GM23248 (cell line): ENCODE measurements at places on chromosomes 7 and 10.

- DNase-seq: peak; percentile 47
These were observed 1.4 kb downstream of the SFR1 start for GRCh38 chr10:104123397-104123796.

- peak; percentile 56 for DNase-seq
These were observed 456.2 kb downstream of the REEP3 start for GRCh38 chr10:63977329-63977923.

DNA sequence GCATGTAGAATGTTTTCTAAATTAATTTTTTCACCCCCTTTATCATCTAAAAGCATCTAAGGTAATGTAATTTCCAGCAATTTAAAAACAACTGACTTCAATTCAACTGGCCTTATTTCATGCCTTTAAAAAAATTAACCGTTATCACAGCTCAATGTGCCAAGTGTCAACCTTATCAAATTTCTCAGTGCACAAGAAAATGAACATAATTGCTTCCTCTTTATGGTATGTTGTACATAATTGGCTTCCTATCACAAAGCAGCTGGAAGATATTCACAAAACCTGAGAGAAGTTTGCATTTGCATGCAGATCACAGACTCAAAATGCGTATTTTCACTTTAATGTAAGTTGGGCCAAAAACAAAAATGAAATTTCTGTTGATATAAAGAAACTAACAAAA lies 966.4 kb downstream of the GRM8 start:
- DNase-seq: no peak

DNA sequence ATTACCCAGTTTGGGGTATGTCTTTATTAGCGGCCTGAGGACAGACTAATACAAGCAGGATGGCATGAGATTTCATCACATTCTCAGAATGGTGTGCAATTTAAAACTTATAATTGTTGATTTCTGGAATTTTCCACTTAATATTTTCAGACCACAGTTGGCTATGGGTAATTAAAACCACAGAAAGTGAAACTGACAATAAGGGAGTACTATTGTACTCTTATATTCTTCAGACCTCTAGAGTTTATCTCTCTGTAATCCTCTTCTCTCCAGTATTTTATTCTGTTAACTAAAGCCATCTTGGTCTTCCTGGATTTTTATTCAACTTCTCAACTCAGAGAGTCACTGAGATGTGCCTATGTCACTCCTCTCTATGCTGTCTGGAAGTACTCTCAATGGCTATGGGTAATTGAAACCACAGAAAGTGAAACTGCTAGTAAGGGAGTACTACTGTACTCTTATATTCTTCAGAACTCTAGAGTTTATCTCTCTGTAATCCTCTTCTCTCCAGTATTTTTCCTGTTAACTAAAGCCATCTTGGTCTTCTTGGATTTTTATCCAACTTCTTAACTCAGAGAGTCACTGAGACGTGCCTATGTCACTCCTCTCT lies 118.3 kb downstream of the PPP1R17 start:
- DNase-seq: peak; percentile 8

- no peak for DNase-seq
These were observed 9.3 kb downstream of the DAGLB start for GRCh38 chr7:6438427-6438826.

DNA sequence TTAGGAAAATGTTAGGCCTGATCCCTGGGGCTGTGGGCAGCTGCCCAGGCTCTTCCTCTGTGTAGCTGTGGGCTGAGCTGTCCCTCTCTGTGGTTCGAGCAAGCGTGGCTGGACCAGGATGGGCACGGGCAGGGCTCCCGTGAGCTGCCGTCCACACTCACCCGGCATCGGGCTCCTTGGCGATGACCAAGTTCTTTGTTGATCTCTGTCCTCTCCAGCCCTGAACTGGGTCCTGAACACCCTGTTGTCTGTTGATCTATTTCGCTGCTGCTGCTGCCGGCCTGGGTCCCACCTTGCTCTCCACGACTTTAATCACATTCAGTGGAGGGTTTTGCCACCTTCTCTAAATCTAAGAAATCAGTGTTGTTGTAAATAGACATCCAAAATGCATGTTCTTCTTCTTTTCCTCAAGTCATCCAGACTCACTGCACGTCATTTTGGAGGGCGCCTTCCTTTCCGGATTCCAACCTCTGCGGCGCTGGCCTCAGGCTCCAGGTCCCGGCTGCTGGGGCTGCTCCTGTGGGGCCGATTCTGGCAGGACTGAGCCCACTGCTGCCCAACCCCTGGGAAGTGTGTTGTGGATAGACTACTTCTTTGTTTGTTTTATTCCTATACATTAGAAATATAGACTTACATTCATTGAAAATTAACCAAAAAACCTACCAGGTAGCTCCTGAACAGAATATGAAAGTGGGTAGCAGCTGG lies 100.6 kb downstream of the DYNC2I1 start:
- no peak for DNase-seq

DNA sequence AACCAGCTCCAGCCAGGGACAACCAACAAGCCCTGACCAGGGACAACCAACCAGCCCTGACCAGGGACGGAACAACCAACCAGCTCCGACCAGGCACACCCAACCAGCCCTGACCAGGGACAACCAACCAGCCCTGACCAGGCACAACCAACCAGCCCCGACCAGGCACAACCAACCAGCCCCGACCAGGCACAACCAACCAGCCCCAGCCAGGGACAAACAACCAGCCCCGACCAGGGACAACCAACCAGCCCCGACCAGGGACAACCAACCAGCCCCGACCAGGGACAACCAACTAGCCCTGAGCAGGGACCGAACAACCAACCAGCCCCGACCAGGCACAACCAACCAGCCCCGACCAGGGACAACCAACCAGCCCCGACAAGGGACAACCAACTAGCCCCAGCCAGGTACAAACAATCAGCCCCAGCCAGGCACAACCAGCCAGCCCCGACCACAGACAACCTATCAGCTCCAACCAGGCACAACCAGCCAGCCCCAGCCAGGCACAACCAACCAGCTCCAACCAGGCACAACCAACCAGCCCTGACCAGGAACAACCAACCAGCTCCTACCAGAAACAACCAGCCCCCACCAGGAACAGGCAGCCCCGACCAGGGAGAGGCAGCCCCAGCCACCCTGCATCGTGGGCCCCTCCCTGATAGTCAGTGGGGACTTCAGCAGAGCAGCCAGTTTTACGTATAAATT lies 56.4 kb downstream of the PROSER2 start:
- no peak for DNase-seq
